ENCODE measurements at places on chromosomes 16 and 17.

GRCh38 chr17:71970312-71970711, 150.5 kb upstream of the SOX9 start:
- no peak for DNase-seq

DNA sequence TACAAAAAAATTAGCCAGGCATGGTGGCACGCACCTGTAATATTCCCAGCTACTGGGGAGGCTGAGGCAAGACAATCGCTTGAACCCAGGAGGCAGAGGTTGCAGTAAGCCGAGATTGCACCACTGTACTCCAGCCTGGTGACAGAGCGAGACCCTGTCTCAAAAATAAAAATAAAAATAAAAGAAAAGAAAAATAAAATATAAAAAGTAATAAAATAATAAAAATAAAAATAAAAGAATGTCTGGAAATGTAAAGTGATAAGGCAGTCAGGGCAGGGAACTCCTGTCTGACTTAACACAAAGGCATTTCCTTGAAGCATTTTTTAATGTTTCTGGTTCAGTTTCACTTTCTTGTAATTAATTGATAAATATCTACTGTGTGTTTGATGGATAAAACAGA, 34.7 kb upstream of the DNAJA2 start:
- DNase-seq = no peak

- DNase-seq = no peak
These were observed 3.0 kb upstream of the ACTG1 start for GRCh38 chr17:81515530-81516041.

- DNase-seq = no peak
These were observed 11.0 kb upstream of the GCGR start for GRCh38 chr17:81792675-81793615.

DNA sequence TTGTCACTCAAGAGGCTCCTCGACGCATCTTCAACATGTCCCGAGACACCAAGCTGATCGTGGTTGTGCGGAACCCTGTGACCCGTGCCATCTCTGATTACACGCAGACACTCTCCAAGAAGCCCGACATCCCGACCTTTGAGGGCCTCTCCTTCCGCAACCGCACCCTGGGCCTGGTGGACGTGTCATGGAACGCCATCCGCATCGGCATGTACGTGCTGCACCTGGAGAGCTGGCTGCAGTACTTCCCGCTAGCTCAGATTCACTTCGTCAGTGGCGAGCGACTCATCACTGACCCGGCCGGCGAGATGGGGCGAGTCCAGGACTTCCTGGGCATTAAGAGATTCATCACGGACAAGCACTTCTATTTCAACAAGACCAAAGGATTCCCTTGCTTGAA, 101.0 kb downstream of the HS3ST2 start:
- DNase-seq = no peak

GRCh38 chr17:10790491-10791401, 13.2 kb downstream of the TMEM238L start:
- DNase-seq = no peak

DNA sequence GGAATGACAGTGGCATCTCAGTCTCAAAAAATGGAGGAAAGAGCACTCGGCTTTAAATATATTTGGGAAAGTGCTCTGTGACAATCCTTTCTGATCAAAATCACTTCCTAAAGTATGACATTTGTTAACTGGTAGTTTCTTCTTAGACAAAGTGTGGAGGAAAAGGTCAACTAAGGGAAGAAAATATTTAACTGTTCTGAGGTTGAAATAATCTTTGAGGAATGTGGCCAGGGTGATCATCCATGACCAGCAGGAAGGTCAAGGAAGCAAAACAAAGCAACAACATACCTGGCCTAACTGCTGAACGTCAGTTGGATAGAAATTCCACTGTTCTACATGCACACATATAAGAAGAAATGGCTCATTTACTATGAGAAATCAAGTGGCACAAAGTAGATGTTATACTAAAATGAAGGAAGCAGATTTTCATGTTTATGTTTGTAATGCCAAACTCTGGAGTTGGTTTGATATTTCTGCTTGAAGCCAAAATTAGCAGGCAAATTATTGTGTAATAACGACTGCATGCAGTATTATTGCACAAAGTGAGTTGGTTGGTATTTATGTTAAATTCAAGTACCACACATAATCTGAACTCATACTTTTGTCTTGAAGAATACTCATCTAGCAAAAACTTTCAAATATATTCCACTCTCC, 87.3 kb upstream of the CORO6 start:
- DNase-seq = no peak

- no peak for DNase-seq
These were observed 80.7 kb upstream of the CES5A start for GRCh38 chr16:55955845-55956244.

DNA sequence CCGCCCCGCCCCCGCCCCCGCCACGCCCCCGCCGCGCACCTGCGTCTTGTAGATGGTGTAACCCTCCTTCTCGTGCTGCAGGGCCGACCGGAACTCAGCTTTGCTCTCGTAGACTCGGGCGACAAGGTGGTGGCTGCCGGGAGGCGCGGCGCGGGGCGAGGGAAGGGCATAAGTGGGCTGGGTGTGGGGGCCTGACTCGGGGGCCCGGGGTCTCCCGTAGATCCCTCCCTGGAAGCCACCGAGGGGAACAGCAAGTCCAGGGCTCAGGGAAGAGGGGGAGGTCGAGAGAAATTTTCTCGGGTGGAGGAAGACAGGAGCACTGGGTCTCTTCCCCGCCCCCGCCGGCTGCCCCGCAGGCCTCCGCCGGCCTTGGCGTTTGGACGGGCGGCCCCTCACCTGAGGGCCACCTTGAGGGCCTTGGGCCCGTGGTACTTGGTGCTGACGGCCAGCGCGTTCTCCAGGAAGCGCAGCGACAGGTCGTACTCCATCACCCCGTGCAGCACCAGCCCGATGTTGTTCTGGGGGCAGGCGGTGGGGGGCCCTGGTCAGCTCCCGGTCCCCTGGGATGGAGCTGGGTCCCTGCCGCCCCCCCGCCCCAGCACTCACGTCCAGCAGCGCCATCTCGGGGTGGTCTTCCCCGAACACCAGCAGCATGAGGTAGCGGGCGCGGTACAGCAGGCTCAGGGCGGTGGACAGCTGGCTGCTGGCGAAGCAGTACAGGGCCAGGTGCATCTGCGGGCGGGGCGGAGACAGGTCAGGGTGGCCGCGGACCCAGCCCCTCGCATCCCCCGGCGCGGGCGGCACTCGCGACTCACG, 19.4 kb downstream of the CLUH start:
- no peak for DNase-seq

- DNase-seq = no peak
These were observed 7.9 kb downstream of the QPRT start for GRCh38 chr16:29686740-29687332.

- no peak for DNase-seq
These were observed 13.6 kb downstream of the CEP95 start for GRCh38 chr17:64520359-64520758.

DNA sequence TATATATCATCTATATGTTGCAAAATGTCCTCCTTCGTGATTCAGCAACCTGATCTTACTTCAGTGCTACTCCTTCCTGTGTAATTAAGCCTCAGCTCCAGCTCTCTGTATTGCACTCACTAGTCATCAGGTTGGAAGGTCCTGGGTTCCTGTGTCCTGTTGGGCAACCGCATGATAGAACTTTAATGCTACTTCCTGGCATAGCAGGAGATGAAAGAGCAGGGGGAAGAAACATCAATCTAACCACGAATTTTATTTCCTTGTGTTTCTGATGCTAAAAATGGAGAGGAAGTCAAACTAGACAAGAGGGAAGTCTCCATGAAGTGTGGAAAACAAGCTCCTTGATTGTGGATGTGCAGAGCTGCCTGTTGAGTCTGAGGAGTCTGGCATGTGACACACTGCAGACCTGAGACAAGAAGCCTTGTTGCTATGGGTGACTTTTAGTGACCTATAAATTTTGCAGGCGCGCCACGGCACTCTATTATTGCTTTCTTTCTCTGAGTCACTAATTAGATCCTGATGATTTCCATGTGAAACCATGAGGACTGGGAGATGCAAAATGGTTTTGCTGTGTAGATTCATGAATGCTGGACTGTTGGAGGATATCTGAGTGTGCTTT, 25.6 kb downstream of the IGSF6 start:
- no peak for DNase-seq

GRCh38 chr17:1643293-1643998, 2.1 kb downstream of the SCARF1 start:
- no peak for DNase-seq

DNA sequence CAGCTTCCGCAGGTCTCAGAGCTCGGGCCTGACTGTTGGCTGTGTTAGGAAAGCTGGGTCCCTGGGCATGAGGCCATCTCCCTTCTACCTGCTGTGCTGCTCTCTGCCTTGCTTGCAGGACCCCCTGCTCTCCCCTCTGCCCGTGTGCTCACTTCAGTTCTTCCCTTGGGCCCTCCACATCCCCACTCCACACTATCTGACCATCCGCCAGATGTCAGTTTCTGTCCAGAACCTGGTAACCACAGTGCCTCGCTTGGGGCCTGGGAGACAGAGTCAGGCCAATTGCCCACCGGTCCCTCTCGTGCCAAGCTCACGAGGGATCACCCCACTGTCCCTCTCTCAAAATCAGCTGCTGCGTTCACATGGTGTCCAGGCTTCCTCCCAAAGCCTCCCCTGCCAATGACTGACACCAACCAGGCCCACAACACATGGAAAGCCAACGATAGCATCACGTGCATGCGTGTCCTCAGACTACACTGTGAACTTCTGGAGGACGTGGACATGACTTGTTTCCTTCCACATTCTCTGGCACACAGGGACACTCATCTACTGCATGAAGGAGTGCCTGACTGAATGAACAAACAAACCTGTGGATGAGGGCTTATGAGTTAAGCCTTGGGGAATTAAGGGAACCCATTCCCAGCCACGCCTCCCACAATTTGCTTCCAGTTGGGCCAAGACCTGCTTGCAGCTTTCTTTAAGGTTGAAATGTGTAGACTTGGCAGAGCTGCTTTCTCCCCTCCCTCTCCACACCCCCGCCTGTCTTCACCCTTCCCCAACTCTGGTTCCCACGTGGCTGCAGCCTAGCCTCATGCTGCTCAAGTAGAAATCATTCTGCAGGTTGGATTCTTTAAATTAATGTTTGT, 72.5 kb upstream of the ZNF423 start:
- no peak for DNase-seq

GRCh38 chr17:50314456-50315011, 31.4 kb upstream of the XYLT2 start:
- DNase-seq = no peak

DNA sequence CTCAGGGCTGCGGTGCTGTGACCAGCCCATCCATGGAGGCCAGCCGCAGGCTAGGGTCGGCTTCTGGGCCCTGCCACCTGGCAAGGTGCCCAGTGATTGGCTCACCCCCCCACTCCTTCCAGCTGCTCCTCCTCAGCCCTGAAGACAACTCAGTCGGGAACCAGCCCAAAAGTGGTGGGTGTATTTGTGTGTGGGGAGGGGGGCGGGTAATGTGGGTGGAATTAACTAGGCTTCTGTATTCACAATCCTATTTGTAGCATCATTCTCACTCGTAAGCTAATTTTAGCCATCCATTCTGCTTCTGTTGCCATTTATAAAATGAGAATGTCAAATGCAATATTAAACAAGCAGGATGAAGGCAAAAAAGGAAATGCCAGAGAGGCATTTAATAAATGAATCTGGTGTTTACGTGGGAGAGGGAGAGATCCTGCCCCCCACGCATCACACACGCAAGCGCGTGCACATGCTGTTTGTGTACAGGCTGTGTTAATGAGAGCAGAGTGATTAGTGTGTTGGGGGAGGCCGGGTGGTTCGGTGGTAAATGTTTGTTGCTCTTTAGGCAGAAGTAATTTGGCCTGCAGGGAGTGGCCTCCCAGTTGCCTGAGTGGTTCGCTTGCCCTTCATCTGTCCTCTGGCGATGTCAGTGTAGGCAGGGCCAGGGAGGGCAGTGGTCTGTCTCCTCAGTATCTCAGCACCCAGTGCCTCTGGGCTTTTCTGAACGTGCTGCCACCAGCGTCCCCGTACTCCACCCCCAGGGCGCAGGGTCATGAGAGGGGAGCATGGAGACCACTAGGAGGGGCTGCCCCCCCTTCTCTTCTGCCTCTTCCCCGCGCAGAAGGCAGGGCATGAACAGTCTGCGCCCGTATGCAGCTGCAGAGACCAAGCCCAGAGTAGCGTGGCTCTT, 140.1 kb downstream of the CCDC182 start:
- DNase-seq = no peak

DNA sequence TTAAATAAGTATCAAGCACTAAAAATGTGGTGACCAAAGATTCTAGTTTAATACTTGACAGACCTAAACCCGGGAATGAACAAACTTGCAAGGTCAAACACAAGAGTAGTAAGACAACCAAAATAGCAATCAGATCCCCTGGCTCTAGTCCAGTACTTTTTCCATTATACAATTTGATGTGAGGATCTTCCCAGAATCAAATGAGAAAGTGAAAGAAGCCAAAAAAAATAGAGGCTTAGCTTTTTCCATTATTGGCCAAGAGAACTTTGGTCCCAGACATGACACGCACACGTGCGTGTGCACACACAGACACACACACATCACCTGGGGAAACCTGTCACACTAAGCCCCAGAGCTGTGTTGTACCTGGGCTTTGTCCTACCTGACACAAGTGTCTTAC, 300.6 kb upstream of the CDH5 start:
- no peak for DNase-seq

GRCh38 chr17:43388359-43389045, 10.3 kb upstream of the ARL4D start:
- DNase-seq = peak; percentile 79

DNA sequence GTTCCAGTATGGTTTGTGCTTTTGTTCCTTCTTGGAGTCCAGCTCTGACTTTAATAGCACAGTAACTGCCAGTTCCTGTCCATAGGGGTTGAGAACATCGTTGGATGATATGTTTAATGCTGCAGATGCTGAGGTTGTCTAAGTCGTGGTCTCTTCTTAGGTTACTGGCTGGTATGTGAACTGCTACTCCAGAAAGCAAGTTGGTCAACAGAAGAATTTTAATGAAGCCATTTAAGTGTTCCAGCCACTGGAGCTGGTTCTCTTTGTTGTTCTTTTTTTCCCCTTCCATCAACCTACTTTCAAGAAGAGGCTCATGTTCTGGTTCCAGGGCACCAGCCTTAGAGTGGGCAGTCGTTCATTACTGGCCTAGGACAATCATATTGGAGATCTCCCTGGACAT, 140.3 kb upstream of the TBX2 start:
- no peak for DNase-seq

DNA sequence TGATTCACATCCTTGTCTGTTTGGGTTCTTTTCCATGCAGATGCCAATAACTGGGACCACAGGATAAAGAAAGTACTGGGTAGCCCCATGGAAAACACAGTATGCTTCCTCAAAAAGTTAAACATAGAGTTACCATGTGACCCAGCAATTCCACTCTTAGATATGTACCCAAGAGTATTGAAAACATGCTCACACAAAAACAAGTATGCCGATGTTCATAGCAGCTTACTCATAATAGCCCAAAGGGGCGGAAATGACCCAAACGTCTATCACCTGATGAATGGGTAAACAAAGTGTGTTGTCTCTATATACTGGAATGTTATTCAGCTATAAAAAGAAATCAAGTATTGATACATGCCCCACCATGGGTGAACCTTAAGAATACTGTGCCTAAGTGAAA, 55.4 kb downstream of the CYB5B start:
- no peak for DNase-seq

- DNase-seq = no peak
These were observed 30.0 kb downstream of the SNN start for GRCh38 chr16:11698271-11698689.

GRCh38 chr16:27235938-27236245, 32.6 kb downstream of the KDM8 start:
- no peak for DNase-seq

- DNase-seq = no peak
These were observed 32.0 kb upstream of the ABCA5 start for GRCh38 chr17:69358688-69359596.

GRCh38 chr16:75653922-75654321, 6.3 kb downstream of the TERF2IP start:
- no peak for DNase-seq
